ENCODE measurements at places on chromosomes 1 and 21.

DNA sequence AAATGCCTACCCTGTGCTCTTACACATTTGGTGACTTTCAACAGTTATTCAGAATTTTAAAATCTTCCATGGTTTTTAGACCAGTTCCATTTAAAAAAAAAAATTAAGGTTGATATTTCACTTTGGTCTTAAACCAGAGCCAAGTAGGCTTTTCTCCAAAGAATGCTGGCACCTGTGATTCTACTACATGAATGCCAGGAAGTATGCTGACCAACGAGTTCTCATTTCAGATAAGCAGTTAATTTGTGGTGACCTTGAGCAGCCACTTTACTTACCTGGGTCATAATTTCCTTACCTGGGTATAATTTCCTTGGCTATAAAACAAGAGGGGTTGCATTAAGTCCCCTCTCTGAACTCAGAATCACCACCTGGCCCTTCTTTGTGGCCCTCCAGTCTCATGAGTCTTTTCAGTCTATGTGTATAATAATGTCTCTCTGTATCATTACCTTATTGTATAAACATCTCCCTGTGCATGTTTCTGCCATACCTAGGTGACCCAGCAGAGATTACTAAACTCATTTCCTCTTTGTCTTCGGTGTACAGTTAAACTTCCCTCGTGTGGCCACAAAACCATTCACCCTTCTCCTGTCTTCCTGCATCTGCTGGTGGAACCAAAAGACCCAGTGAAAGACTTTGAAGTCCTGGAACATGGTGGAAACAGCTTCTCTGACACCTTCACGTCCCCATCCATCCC is 139.1 kb upstream of the DPT start:
- DNase-seq = no peak

DNA sequence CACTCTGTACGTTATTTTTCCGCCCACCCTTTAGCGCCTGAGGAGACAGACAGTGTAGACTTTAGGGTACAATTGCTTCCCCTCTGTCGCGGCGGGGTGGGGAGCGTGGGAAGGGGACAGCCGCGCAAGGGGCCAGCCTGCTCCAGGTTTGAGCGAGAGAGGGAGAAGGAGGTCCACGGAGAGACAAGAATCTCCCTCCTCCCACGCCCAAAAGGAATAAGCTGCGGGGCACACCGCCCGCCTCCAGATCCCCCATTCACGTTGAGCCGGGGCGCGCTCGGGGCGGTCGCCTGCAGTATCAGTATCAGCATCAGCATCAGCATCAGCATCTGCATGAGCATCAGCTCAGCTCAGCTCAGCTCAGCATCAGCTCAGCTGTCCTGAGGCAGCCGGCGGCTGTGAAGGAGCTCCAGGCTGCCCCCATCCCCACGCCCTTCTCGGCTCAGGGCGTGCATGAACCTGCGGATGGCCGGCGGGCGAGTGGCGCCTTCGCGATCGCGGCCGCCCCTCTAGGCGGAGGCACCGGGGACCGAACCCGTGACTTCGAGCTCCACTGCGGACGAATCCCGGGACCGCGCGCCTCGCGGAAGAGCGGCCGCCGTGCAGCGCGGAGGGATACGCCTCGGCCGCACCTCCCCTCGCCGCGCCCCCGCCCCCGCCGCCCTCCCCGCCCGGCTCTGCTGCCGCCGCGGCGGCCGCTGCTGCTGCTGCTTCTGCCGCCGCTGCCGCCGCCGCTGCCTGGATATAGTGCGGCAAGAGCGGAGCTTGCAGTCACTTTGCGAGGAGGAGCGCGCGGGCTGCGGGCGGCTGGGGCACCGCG is at the start of gene NCAM2:
Gene NCAM2 (plus strand): TSS at position 774 of the 820 bp plus-strand sequence.
- DNase-seq = peak; percentile 65

- DNase-seq = no peak
These were observed 74.6 kb upstream of the KCND3 start for GRCh38 chr1:112063781-112064728.

DNA sequence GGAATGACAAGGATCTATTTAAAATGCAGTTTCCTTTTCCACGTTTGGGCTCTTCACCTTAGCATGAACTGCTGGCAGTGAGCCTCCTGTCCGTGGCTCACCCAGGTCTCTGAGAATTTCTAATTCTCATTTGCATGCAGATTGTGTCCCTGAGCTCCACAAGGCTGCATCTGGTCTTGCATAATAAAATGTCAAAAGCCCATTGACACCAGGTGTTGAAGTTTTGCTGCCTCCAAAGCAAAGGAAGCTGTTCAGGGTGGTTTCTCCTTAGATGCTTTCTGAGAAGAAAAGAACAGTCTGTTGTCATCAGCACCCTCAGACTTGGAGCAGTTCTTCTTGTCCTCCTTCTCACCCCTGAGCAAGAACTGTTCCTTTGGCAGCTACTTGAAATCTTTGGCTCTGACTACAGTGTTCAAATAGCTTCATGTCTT is 433.1 kb upstream of the KAZN start:
- no peak for DNase-seq

GRCh38 chr1:92410706-92411105 is 76.0 kb downstream of the GFI1 start:
- no peak for DNase-seq

GRCh38 chr1:153583976-153584375 is 18.3 kb upstream of the S100A2 start:
- DNase-seq = no peak

DNA sequence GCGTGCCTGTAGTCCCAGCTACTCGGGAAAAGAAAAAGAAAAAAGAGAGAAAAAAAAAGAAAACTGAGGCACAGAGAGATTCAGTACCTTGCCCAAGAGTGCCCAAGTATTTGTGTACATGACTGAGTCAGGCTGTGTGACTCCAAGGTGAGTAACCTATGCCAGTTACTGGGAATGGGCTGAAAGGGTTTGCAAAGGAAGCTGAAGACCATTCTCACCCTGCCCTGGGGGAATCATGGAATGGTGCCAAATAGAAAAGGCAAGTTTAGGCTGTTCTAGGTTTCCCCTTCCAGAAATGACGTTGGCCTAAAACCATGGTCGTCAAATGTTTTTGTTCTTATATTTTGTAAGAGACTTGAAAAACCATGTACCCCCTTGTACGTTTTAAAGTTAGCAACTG is 37.9 kb upstream of the LRIG2 start:
- no peak for DNase-seq

DNA sequence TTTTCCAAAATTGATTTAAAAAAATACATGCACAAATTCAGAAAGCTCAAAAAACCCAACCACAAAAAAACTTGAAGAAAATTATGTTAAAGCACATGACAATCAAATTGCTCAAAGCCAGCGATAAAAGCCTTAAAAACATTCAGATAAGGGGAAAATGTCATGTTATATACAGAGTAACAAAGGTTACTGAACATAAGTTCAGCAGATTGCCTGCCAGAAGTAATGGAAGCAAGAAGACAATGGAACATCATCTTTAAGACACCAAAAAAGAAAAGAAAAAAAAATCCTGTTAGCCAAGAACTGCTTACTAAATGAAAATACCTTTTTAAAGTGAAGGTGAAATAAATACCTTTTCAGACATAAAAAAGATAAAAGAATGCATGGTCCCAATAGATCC is 147.2 kb upstream of the SGIP1 start:
- no peak for DNase-seq

- no peak for DNase-seq
These were observed 11.2 kb upstream of the SLC35E2B start for GRCh38 chr1:1703796-1704195.

DNA sequence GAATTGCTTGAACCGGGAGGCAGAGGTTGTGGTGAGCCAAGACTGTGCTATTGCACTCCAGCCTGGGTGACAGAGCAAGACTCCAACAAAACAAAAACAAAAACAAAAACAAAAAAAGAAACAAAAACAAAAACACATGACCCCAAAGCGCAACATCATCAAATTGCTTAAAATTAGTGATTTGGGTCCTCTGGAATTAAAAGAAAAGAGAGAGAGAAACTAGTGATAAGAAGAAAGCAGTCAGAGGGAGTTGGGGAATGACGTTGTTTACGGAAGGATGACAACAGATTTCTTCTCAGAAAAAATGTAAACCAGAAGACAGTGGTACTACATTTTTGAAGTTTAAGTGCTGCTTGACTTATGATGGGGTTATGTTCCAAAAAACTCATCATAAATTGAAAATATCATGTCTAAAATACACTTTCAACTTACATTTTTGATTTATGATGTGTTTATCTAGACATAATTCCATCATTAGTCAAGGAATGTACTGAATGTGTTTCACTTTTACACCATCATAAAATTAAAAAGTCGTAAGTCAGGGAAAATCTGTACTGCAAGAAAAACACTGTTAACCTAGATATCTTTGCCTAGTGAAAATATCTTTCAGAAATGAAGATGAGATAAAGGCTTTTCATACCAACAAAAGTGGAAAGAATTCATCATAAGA is 88.0 kb downstream of the MT1HL1 start:
- no peak for DNase-seq

DNA sequence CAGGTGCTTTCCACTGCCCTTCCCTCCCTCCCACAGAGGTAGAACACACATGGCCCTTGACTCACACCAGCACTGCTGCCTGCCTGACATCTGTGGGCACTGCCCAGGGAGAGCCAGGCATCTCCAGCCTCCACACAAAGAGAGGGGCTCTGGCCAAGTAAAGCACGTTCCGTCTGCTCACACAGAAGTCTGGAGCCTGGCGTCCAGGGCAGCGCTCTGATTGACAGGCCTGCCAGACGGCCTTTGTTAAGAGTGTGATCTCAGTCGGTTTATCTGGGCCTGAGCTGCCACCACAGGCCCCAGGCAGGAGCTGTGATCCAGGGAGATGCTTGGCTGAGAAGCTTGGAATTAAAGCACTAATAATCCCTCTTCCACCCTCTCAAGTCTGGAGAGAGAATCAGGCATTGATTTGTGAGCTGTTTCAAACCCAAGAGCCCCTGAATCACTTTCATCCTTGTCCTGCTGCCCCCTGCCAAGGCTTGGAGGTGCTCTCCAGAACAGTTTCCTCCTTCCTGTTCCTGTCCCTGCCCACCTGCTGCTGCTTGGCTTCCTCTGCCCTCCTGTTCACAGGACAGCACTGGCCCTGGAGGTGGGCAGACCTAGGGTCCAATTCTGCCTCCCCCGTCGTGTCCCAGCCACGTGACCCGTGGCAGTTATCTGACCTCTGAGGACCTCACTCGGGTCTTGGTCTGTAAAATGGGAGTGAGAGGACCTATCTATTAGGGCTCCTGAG is 3.7 kb downstream of the DMRTB1 start:
- DNase-seq = no peak

- DNase-seq = no peak
These were observed 1.2 kb downstream of the ELK4 start for GRCh38 chr1:205630651-205631009.

DNA sequence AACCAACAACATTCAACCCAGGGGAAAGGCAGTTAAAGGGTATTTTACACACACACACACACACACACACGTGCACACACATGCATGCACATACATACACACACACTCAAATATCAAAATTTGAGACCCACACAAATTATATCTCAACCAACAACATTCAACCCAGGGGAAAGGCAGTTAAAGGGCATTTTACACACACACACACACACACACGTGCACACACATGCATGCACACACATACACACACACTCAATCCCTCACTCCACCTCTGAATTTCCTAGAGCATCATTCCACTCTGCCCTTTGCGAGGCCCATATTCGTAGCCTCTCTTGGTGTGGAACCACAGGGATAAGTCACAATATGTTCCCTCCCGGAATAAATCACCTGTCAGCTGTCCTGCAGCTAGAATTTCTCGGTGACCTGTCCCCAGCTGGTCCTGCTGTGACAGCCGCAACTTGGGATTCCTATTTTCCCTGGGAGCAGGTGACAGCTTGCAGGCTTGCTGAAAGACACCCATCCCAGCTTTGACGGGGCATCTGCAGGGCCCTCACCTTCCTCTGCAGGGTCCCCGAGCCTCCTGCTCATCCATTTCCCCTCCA is 122.7 kb downstream of the PSMG1 start:
- DNase-seq = no peak

GRCh38 chr1:24325587-24326449 is 6.7 kb downstream of the GRHL3 start:
- DNase-seq = no peak

DNA sequence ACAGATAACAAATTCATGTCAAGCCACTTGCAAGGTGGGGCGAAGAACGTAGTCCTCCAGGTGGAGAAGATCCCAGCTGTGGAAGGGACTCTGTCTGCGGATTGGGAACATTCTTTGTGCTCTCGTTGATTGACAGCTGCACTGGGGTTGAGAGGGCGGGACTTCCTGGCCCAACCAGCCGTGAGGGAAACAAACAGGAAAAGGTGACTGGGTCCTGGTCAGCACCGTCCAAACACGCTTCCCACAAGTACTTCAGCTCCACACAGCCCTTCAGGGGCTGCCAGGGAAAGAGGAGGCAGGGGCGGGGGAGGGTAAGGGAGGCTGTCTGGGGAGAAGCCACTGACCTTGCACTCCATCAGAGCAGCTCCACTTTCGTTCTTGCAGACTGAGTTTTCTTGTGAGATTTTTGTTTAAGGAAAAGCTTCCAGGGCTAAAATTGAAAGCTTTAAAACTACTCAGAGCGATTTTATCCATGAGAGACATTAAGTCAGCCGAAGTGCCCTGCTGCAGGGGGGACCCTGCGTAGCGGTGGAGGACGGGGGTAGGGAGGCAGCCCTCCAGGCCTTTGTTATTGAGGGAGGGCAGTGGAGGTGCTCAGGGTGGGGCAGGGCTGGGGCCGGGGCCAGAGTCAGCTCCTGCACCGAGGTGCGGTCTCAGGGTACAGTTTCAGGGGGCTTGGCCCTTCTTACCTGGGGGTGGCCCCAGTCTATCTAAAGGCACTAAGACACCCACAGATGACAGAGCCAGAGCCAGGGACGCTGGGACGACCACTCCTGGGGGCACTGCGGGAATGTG is 21.6 kb upstream of the STUM start:
- DNase-seq = no peak

DNA sequence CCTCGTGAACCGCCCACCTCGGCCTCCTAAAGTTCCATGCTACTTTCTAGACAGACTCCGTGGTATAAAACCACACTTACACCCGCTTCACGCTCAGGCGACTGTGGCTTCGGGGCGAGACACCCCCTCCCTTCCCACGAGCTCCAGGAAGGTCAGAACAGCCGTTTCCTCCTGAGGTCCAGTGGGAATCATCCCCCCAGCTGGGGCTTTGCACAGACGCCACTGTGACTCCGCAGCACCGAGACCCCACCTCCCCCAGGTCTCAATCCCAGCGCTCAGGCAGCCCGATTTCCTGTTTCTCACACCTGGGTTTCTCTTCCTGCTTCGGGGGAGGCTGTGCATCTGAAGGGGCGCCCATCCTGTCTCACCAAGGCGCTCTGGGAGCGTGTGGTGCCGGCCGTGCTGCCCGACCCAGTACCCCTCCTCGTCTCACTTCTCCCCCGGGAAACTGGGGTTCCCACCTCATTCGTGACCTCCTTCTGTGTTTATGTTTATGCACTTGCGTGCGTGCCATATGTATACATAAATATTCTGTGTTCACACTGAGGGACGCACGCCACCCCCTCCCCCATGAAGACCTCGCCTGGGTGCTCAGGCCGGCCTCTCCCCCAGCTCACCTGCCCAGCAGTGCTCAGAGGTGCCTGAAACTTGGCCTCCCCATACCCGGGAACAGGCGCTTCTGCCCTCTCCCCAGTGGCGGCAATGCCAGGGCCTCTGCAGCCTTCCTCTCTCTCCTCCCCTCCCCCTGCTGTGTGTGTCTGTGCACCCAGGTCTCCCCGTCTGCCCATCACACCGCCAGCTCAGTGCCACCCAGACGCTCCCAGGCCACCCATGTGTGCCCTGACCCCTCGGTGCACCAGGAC is 14.6 kb downstream of the SLC35E2B start:
- no peak for DNase-seq
